Fibroblast of skin of right quadriceps (primary cell): ENCODE measurements at places on chromosomes 2 and 18.

DNA sequence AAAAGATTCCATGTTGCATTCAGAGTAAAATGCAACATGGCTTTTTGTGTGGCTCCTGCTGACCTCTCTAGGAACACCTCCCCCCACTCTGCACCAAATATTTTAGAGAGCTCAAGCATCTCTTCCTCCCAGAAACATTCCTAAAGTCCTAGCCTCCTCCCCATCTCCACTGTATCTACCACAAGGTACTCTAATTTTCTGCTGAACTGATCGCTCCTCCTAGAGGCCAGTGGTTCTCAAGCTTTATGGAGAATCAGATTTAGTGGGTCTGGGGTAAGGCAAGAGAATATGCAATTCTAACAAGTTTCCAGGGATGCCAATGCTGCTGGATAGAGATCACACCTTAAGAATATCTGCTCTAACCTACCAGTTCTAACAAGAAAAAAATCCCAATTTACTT is 89.5 kb upstream of the HNRNPA3 start:
- DNase-seq, result no peak

GRCh38 chr2:156590085-156590739 is 154.0 kb downstream of the GPD2 start:
- DNase-seq, result no peak

DNA sequence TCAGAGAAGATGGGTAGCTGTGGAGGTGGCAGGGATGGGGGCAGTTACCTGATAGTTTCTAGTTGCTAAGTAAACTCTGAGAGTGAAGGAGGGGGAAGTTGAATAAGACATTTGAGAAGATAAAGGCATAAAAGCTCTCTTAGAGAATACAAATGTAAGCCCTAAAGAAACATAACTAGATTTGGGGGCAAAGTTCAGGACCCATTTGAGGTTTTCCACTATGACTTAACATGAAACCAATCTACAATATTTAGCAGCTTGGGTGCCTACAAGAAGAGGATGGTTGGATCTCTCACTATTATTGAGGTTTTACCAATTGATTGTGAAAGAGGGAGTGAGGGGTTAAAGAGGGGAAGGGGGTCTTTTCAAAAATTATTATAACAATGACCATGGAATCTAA is 34.4 kb upstream of the LYPD6 start:
- no peak for DNase-seq

- peak; percentile 65 for DNase-seq
These were observed 774 bp upstream of the FZD7 start for GRCh38 chr2:202032846-202033316.

- DNase-seq, result no peak
These were observed 282.2 kb upstream of the SOX11 start for GRCh38 chr2:5409898-5410381.

- no peak for DNase-seq
These were observed 7.7 kb downstream of the TSHZ1 start for GRCh38 chr18:75218065-75218923.

- DNase-seq, result peak; percentile 98
These were observed 68.4 kb downstream of the MCFD2 start for GRCh38 chr2:46847185-46847710.

- peak; percentile 84 for DNase-seq
These were observed 1.1 kb downstream of the UXS1 start for GRCh38 chr2:106192752-106193689.

DNA sequence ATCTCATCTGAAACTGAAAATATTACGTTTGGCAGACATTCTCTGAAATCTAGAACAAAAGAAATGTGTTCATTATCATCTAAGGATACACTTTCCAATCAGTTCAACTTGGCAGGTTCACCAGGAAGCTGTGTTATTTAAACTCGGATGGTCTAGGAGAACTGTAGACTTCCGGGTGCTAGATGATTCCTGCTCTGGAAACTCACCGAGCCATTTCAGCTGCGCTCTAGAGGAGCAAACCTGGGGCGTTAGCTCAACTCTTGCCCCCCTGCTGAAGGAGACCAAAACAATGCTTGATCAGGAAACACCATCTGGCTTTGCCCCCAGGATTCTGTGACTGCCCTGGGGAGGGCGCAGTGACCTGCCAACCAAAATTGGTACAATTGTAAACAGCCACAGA is 22.9 kb downstream of the MLPH start:
- no peak for DNase-seq

GRCh38 chr2:66555501-66556324 is 120.8 kb downstream of the MEIS1 start:
- DNase-seq, result peak; percentile 35

GRCh38 chr2:209788925-209789324 is 17.3 kb downstream of the UNC80 start:
- DNase-seq, result no peak

- no peak for DNase-seq
These were observed 96.3 kb upstream of the B3GNT2 start for GRCh38 chr2:62099523-62100175.

- peak; percentile 18 for DNase-seq
These were observed 333.3 kb upstream of the ACVR2A start for GRCh38 chr2:147511491-147511948.

DNA sequence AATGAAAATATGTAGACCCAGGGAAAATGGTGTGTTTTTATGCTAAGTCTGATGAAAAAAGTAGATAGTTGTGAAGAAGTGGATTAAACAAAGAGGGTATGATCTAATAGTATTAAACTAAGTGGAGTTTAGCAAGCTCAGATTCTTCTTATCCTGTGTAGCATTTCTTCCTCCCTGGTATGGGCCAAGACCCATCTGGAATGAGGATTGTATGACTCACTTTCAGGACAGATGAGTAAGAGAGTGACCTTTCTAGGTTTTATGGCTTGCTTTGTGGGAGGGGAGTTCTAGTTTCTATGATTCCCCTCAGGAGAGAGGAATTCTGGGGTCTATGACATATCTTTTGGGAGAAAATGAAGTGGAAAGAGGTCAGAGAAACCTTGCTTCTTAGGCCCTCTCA is 550.1 kb downstream of the SPAG16 start:
- peak; percentile 82 for DNase-seq

- DNase-seq, result no peak
These were observed 169.0 kb upstream of the HAAO start for GRCh38 chr2:42961385-42961811.

- no peak for DNase-seq
These were observed 66.7 kb downstream of the CDC42EP3 start for GRCh38 chr2:37604716-37605115.

GRCh38 chr2:11677136-11678055 is 7.4 kb upstream of the NTSR2 start:
- DNase-seq, result no peak

DNA sequence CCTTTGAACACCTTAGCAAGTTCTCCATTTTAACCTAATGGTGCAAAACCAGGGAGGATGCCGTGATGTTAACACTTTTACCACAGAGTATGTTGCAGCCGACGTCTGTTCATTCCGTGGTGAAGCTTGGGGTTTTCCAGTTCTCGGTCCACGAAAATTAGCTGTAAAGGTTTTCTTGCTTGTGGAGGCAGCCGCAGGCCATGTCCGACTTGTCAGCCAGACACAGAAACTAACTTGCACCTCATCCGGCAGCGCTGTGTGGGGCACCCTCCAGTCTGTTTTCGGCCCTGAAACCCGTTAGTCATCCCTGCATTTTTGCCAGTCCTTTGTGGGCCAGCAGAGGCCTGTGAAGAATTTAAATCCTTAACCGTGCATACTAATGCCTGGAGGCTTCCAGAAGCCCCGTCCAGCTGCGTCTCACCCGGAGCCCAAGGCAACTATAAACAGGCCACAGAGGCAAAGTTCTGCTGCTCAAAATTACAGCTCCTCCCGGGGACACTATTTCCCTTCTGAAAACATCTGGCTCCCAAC is 70.6 kb downstream of the SH3YL1 start:
- DNase-seq, result no peak

DNA sequence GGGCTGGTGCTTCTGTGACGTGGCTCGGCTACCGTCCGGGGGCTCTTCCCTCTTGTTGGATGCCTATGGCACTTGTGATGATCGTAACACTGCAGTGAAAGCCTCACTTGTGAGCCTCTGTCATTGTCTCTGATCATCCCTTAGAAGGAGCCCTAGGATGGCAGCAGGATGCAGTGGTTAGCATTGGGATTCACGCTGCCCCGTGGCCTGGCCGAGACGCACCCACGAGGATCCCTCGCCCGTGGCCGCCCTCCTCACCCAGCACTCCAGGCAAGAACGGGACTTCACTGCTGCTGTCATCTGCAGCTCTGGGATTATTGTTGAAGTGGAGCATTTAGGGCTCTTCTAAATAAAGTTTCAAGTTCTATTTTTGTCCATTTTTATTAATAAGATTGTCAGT is 46.8 kb upstream of the CTDP1 start:
- no peak for DNase-seq
